ENCODE measurements at places on chromosomes 3 and 15. TPM values are rescaled to one million over a fixed set of nuclear protein-coding genes. Genes with fewer than 3 reads are reported as not detected.

The CNTN6 gene
- total RNA-seq: not detected

The KLHL40 gene
- not detected for total RNA-seq

The SYNPR gene
- not detected for total RNA-seq

The ANKUB1 gene
- total RNA-seq: not detected

The GOLGA8T gene
- total RNA-seq: not detected

The PSTPIP1 gene
- 0.17 TPM for total RNA-seq

The PIERCE2 gene
- total RNA-seq: 1.2 TPM

The MYL3 gene
- not detected for total RNA-seq

The ABCC5 gene
- total RNA-seq: 18.6 TPM

The TRAT1 gene
- total RNA-seq: not detected

The SLC28A1 gene
- not detected for total RNA-seq

The ADGRG7 gene
- total RNA-seq: not detected

The ACTRT3 gene
- total RNA-seq: 4.8 TPM

The SLC9C1 gene
- total RNA-seq: not detected

The KCNH8 gene
- not detected for total RNA-seq

The CLDN11 gene
- 211 TPM for total RNA-seq

The WDR49 gene
- 1.0 TPM for total RNA-seq

The DUOX2 gene
- total RNA-seq: not detected

The PARP15 gene
- total RNA-seq: 0.87 TPM

The UBAP1L gene
- 1.5 TPM for total RNA-seq

The SLC24A5 gene
- total RNA-seq: not detected

The FAM81A gene
- 0.33 TPM for total RNA-seq

The PXYLP1 gene
- 9.1 TPM for total RNA-seq
